ENCODE measurements at places on chromosomes 1 and 21.

DNA sequence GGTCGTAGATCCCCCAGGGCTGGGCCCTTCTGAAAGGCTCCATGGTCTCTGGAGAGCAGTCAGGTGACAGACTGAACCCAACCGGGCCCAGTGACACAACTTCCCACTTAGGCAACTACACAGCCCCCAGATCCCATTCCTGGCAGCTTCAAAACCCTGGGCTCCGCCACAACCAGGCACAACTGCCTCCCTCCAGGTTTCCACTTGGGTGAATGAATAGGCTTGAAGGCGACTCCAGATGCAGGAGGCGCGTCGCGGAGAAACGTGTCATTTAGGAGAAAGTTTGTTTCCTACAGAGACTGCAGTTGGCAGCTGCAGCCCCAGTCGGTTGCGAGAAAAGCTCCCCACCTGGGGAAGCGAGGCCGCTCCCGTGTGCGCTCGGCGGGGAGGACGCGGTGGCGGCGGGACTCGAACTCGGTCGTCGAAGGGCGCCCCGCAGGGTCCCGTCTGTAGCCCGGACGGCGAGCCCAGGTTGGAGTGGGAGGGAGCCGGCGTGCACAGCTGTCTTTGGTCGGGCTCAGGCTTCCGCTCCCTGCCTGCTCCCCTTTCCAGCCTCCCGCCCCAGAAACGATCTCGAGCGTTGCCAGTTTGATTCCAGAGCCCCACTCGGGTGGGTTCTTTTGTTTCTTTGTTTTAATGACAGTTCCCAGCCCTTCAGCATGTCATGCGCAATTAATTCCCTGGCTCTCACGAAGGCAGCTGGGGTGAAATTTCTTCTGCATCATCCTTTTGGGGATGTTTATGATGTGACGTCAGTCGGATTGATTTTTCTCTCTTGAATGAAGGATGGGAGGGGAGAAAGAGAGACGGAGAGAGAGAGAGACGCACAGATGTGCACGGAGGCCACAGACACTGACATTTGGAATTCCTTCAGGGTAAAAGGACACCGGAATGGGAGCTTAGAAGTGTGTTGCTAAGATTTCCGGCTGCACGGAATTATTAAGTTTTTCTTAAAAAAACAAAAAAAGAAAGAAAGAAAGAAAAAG, 862 bp upstream of the SGIP1 start:
- peak; percentile 61 for DNase-seq

DNA sequence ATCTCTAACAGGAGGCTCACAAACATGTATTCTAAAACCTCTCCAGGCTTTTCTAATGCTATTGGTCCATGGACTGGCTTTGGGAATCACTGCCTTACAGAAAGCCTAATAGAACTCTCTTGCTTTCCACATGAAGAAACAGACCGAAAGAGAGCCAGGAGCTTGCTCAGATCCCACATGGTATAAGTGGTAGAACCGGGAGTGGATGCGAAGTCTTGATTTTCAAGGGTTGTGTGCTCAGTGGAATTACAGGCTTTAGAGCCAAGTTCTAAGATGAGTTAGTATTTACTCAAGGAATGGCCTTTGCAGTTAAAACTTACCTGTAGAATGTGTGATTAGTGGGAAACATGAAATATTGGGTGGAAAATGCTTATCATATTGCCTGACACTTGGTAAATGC, 54.3 kb upstream of the HSD17B7 start:
- DNase-seq: no peak

- peak; percentile 85 for DNase-seq
Observed at GRCh38 chr1:20493839-20494608, 8.0 kb upstream of the CAMK2N1 start.

- DNase-seq: no peak
Observed at GRCh38 chr1:39190096-39190495, 14.4 kb upstream of the MACF1 start.

DNA sequence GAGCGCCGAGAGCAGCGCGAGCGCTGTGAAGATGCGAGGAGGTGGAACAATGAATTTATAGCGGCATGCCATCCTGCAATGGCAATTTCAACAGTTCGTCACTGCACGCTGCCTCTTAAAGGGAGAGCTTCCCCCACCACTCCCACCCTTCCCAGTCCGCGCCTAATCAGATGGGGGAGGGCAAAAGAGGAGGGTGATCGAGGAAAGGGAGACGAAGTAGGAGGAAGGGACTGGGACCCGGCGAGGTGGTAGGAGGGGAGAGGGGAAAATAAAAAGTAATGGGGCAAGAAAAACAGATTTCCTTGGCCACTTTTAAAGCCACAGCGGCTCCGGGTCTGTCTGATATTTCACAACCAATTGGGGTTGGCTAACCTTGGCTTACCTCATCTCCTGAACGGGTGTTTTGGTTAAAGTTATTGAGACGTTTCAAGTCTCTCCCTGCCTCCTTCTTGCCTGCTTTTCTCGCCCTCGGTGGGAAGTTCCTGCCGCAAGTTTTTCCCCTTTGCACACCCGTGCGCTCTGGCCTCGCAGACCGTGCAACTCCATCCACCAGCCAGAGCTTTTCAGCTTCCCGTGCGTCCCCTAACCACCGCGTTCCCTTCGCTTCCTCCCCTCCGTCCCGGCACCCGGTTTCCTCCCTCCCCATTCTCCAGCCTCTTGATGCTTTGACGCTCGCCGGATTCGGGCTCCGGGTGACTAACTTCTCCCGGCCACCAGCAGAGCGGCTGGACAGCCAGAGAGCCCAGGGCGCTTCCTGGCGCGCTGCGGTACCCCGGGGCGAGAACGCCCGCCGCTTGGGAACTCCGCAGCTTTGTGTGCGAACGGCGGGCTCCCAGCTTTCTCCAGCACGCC, at the start of gene ADAMTS5:
Gene ADAMTS5, minus strand, starts transcription at position 27 of the 852 bp plus-strand sequence. CDS start 697 bp downstream, outside the sequence.
- DNase-seq: no peak

DNA sequence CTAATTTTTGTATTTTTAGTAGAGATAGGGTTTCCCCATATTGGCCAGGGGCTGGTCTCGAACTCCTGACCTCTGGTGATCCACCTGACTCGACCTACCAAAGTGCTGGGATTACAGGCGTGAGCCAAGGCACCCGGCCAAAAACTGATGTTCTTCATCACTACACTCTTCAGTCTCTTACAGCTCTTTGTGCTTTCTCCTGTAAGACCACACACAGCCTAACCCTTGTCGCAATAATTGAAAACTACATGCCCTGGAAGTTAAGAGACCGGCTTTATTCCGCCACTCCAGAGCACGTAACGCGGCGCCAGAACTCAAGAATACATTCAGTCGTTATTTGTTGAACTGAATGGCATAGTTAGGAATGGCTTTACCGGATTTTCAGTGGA, 552 bp downstream of the GPATCH4 start:
- no peak for DNase-seq

- DNase-seq: no peak
Observed at GRCh38 chr1:36481091-36481490, 1.6 kb downstream of the CSF3R start.

DNA sequence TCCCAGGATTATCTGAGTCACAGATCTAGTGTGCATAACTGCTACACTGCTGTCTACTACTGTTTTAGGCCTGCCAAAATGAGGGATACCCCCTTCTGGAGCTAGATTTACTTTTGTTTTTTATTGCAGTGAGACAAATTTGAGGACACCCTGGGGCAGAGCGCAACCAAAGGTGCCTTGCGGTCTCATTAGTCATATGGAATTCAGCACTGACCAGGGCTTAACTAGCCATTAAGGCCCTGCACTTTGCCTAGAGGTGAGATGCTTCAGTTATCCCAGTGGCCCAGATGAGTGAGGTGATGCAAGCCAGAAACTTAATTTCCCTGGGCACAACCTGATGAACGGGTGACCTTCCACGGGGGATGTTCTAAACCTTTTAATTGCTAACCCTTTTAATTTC, 998 bp upstream of the SPAG17 start:
- no peak for DNase-seq

GRCh38 chr1:94694226-94694915, 125.8 kb upstream of the SLC44A3 start:
- DNase-seq: no peak

GRCh38 chr1:19315378-19316198, 3.5 kb downstream of the SLC66A1 start:
- no peak for DNase-seq

DNA sequence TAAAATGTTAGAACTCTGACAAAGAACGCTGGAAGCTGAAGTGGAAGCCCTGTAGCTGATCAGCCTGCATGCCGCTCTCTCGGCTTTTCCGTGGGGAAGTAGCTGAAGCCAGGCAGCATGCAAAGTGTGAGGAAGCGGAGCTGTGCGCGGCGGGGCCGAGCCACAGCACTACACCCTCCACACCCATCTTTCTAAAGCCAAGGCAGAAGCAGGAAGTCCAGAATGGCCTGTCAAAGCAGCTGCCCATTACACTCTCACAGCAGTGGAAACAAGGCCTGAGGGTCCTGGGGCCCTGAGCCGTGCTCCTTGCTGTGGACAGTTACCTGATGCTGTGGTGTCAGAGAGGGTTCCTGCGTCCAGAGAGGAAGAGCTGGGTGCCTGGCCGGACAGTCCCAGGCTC, 69.6 kb downstream of the UBR4 start:
- no peak for DNase-seq

DNA sequence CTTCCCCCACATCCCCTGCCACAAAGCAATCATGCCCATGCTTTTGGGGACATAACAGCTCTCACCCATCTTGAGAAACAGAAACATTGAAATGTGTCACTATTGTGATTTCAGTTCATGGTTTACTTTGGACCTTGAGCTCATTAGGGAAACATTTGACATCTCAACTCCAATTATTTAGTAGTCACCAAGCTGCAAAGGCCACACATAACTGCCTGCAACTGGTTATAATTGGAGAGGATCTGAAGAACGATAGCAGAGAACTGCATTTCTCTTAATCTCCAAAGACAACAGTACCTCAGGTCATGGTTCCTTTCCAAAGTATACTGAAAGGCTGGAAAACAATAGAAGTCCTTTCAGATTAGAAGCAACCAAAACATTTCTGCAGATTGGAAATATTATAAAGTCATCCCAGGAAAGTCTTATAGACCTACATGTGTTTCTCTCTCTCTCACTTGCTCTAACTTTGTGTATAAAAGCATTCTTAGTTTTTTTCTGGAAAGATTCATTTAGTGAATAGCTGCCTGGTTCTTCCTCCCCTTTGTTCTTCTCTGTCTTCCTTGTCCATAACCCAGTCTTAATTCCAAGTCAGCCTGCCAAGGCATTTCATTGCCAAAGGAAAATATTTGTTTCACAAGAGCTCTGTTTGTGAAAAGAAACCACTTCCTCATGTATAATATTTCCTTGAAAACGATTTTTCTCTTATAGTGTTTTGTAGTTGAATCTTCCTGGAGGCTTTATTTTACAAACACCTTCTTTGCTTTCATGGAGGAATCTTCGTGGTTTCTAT, 426.8 kb downstream of the ADGRL2 start:
- DNase-seq: no peak

- no peak for DNase-seq
Observed at GRCh38 chr1:20138346-20138745, 777 bp upstream of the PLA2G2F start.

DNA sequence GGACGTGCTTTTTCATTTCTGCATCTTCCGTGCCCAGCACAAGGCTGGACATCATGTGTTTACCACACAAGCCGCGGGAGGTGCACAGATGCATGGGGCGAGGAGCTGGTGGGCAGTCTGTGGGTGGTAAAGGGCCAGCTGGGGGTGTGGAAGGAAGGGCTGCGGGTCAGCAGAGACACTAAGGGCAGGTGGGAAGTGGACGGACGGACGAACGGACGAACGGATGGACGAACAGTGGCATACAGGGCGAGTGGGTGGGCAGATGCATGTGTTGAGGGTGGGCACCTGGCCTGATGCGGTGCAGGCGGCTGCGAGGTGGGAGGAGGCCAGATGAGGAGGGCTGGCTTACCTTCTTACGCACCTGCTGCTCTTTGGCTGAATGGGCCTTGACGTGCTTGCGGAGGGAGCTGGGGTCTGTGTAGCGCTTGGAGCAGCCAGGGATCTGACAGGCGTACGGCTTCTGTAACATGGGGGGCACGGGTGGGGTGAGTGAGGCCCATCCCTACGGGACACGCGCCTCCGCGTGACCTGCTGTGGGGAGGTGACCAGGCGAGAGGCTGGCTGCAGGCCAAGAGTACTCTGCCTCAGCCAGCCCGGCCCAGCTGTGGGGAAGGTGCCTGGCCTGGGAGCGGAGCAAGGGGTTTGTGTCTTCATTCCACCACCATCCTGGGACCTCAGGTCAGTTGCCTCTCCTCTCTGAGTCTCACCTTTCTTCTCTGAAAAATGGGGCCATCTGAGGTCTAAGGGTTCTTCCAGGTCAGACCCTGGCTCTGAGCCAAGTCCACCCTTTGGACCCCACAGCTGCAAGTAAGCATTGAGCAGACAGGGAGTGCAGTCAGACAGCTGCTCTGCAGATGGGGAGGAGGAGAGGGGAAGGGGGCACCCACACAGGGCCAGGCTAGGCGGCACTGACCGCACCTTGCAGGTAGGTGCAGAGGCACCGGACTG, 65.5 kb downstream of the DMRTB1 start:
- DNase-seq: no peak

GRCh38 chr1:211742272-211742671, 66.9 kb upstream of the NEK2 start:
- DNase-seq: no peak

DNA sequence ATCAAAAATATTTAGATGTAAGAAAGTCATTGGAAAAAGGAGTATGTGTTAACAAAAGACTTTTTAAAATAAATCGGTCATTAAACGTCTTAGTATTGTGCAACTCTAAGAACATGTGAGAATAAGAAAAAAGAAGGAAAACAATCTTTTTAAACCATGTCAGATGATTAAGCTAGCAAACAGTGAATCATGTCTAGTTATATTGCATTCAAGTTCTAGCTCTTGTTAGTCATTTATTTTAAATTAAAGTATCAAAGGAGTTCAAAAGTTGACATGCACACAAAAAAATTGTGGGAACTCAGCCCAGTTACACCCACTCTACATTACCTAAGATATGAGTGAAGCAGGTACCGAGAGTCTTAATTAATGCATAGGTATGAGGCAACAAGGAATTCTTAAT, 9.8 kb downstream of the FRRS1 start:
- no peak for DNase-seq

- no peak for DNase-seq
Observed at GRCh38 chr1:205443585-205444299, 12.1 kb downstream of the BLACAT1 start.

- DNase-seq: no peak
Observed at GRCh38 chr1:42282024-42282579, 52.9 kb downstream of the FOXJ3 start.

DNA sequence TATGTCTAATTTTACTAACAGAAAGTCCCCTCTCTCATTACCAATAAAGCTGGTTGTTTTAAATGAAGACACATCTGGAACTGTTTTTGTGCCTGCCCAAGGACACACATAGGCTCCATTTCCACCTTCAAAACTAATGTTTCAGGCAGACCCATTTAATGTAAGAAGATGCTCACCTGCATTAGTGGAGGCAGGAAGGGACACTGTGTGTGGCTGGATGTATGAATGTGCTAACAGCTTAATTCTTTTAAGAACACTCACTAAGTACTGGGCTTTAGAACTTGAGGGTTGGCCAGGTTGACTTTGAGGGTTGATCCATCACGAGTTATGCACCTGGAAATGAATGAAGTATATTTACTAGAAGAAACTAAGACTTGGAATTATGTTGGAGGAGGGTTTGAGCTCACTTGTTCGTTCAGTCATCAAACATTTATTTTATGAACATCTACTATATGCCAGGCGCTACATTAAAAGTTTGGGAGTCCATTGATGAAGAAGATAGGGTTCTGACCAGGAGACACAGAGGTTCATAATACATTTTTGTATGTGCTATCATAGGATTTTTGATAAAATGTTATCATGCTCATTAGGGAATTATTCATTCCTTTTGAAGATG, 5.4 kb downstream of the JUN start:
- no peak for DNase-seq

Data from glomerular endothelial cell (primary cell).